ENCODE measurements at places on chromosomes 13 and 19. TPM values are rescaled to one million over a fixed set of nuclear protein-coding genes. Genes with fewer than 3 reads are reported as not detected.

Gene CRLF1
- total RNA-seq: 2.8 TPM

Gene TNPO2
- total RNA-seq: 67.4 TPM

DNA sequence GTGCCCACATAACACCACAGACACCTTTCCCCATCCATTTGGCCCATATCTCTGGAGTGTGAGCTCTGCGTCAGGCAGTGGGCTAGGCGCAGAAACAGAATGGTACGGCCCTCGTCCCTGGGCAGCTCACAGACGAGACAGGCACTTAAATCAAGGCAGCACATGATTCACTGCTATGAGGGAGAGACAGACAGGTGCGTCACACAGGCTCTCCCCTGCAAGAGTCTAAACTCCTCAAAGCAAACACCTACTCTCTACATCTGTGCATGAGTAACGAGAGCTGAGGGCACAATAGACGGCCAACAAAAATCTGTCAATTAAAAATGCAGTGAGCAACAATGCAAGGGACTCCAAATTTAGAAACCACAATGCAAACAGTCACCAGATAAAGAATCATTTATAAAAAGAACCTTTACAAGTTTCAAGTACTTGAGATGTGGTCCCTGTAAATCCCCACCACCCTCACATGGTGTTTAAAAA is 348.9 kb downstream of the UQCRFS1 start:
- no peak overlapping the region for H3K4me3 ChIP-seq
- DNase-seq: no peak
- H3K27ac ChIP-seq: no peak overlapping the region
- H3K36me3 ChIP-seq: no peaks in the 10 kb centered on the region
- no peaks in the 10 kb centered on the region for H3K4me1 ChIP-seq
- peaks cover 28% of the 10 kb centered on the region for H3K27me3 ChIP-seq

DNA sequence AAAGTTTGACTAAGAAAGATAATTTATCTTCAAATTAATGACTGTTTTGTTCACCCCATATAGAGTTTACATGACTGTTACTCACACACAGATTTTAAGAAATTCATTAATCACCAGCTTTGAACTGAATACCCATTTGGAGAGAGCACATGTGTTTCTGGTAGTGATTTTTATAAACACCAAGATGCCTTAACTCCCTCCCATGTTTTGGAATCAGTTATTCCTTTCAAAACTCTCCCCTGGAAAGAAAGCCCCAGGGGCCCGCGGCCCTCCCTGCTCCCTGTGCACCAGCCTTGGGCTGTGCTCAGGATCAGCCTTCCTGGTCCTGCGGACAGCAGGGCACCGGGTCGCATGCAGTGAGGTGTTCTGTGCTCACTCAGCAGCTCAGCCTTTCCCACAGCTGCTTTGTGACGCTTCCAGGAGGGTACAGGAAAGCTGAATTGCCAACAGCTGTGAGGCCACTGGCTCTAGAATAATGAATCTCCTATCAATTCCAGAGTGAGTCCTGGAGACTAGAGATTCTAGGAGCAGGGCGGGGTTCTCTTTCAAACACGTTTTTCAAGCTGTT is 483.2 kb downstream of the EFNB2 start:
- no peak overlapping the region for H3K27ac ChIP-seq
- DNase-seq: no peak
- no peaks in the 10 kb centered on the region for H3K27me3 ChIP-seq

DNA sequence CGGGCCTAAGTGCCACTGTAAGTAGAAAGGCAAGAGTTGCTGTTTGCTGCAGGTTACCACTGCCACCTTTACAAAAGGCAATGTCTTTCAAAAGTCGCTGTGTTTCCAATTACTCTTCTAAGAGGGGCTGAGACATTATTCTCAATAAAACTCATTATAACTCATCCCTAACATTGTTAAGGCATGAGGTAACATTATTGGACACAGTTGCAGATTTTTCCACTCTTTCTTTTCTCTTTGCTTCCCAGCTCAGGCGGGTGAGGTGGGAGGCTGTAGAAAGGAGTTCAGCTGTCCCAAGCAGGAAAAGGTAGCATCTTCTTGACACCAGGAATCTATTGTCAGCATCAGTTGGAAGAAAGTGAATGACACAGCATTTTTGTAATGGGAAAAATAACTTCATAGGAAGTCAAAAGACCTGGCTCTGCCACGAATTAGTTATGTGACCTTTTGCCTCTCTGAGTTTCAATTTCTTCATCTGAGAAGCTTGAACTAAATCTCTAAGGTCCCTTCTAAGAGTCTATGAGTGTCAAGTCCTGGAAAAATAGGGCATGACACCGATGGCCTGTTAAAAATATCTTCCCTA is 2.1 kb upstream of the UBL3 start:
- no peaks in the 10 kb centered on the region for H3K36me3 ChIP-seq
- peaks cover 35% of the 10 kb centered on the region for H3K4me1 ChIP-seq
- no peaks in the 10 kb centered on the region for H3K27me3 ChIP-seq
- H3K27ac ChIP-seq: no peak overlapping the region
- DNase-seq: no peak

DNA sequence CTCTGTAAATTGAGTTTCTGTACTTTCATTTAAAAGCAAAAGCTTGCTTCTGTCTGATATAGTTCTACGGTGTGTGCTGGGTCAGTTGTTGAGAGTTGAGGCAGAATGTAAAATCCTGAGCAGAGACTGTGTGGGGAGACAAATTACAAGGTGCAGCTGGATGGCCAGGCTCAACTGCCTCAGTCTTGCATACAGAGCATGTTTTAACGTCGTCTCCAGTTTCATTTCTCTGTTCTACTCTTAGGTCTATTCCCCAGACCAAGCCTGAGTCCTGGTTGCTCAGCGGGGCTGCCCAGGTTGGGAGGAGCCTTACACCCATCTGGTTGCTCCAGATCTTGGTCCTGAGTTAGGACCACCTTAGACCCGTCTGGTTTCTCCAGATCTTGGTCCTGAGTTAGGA is 54.4 kb upstream of the MEDAG start:
- no peaks in the 10 kb centered on the region for H3K36me3 ChIP-seq
- no peak overlapping the region for H3K4me3 ChIP-seq
- no peaks in the 10 kb centered on the region for H3K27me3 ChIP-seq
- H3K27ac ChIP-seq: no peak overlapping the region
- no peaks in the 10 kb centered on the region for H3K4me1 ChIP-seq
- DNase-seq: no peak
